Activated CD4-positive, alpha-beta T cell treated with anti-CD3 and anti-CD28 coated beads for 36 hours (primary cell): ENCODE measurements at places on chromosomes 11 and 22. TPM values are rescaled to one million over a fixed set of nuclear protein-coding genes. Genes with fewer than 3 reads are reported as not detected.

- peak; percentile 50 for DNase-seq
Measured at GRCh38 chr11:1559111-1559951, 12.7 kb downstream of the DUSP8 start.

GRCh38 chr11:3225826-3226750 is 6.1 kb downstream of the MRGPRE start:
- no peak for DNase-seq

DNA sequence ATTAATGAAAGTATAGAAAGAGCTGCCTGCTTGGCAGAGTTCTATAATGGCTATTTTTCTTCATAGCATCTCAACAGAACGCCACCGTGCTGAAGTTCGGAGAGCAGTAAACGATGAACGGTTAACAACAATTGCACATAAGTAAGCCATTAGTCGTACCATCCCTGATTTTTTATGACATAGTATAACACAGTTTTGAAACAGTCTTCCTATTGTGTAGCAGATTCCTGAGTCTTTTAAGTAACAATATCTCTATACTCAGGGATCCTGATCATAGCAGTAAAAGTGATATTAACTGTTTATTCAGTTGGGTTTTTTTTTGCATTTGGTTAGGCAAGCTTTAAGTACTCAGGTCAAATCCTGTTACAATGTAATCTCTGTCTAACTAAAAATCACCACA is 8.4 kb downstream of the EMSY start:
- no peak for DNase-seq

- DNase-seq: no peak
Measured at GRCh38 chr11:76310832-76311595, 69.9 kb downstream of the THAP12 start.

GRCh38 chr11:88246696-88247095 is 71.5 kb upstream of the RAB38 start:
- no peak for DNase-seq

DNA sequence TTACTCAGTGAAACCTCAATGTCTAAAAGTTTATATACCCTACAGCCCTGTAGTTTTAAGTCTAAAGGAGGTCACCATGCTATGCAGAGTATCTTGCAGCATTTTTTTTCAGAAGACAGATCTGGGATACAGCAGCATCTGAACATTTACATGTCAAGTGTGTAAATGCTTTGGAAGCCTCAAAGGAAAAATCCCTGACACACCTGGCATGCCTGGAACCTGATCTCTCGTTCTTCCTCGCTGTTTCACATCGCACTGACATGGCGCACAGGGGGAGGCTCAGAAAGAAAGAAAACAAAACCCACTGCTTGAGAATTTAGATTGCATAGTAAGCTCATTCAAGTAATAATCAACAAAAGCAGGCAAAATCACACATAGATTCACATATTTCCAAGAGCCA is 31.0 kb downstream of the PAX6 start:
- no peak for DNase-seq

DNA sequence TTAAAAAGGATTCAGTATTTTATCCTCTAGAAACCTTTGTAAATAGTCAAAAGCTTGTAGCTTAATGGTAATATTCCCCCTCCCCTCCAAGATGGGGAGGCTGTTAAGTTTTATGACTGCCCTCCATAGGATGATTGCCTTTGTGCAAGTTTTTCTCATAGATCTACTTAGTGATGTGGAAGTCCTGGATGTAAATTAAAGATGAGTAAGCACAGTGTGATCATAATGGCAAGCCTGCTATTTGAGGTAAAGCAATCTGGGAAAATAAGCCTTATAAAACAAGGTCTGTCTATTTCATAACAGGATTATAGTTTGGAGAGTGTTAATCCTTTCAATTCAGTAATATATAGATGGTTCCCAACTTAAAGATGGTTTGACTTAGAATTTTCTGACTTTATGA is 216.3 kb downstream of the DDX10 start:
- DNase-seq: no peak

Gene CCDC34
- 24.6 TPM for total RNA-seq
